ENCODE measurements at places on chromosomes 5 and 9.

DNA sequence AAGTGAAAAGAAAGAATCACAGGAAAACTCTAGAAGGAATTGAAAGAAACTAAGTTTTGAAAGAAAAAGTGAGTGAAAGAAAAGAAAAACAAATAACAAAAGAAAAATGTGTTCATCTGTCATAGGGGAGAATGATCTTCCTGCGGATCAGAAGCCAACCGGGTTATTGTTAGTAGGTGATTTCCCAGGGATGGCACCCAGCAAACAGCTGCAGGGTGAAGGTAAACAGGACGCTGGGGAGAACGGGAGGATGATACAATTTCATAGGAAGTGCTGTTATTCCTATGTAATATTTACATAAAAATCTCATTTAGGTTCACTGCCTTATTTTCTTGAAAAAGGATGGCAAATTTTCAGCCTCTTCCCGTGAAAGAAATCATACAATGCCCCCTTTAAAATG lies 72.4 kb upstream of the LHFPL2 start:
- no peak for DNase-seq

- no peak for DNase-seq
These were observed 316.7 kb downstream of the SLIT3 start for GRCh38 chr5:168984135-168984675.

DNA sequence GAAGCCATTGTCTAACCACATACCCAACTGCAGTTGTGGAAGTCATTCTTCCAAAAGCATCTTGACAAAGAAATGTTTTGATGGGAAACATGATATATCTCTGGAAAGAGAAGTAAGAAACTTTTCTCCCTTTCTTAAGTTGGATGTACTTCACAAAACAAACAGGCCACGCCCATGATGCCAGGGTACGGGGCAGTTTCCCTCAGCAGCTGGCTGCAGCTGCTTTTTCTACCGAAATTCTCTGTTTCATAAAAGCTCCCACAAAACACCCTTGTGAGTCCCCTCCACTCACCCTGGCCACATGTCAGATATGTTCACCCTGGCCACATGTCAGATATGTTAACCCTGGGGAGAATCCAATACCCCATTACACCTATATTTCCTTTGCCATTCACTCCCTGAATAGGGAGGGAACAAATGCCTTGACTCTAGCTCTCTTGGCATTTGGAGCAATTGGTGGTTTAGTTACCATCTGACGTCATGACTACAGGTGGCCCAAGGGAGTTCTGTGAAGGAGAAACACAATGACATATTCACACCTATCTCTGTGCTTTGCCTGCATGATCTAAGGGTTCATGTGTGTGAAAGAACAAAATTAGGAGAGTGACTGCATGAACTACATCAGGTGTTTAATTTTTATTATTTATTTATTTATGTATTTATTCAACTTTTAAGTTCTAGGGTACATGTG lies 103.0 kb downstream of the AOPEP start:
- DNase-seq, result no peak

DNA sequence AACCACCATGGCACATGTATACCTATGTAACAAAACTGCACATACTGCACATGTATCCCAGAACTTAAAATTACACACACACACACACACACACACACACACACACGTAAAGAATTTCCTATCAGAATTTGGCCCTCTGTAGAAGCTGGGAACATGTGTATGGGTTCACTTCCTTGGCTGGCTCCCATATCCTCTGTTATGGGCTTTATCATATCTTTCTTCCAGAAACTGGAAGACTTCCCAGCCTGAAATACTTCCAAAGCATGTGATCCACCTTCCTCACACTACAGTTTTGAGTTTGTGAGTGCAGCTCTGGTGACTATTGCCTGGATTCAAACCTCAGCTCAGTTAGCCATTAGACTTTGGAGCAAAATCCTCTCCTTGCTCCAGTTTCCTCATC lies 78.6 kb upstream of the GDNF start:
- DNase-seq, result peak; percentile 38

DNA sequence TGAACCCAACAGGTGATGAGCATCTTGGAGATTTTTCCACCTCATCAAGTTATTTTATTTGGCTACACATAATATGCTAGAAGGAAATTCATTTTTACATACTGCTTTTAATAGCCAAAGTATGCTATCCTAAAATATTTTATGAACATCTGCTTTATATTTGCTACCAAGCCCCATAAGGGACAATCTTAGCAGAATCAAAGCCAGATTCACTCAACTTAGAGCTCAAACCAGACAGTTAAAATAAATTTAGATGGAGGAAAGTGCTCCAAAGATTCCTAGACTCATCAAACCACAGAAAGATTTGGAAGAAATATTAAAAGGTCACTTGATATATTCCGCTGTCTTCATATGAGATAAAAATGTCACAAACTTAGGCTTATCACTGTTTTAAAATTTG lies 637.1 kb upstream of the CCNG1 start:
- no peak for DNase-seq

- no peak for DNase-seq
These were observed 2.0 kb upstream of the F2RL2 start for GRCh38 chr5:76625087-76625815.

DNA sequence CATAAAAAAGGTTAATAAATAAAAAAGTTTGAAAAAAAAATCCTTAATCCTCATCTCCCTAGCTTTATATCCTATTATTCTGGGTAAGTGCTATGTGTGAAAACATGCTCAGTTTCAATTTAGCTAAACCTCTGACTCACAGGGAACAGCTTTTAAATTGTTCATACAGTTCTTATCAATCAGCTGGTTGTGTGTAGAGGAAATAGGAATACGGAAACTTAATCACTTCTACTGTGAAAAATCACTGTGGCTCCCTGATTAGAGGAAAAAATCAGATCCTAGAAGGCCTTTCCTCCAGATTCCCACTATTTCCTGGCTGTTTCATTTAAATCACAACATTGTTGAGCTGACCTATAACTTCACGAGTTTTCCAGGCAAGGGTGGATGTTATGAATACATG lies 120.5 kb downstream of the MARCHF3 start:
- DNase-seq, result no peak

GRCh38 chr5:104088876-104089778 lies 526.5 kb upstream of the NUDT12 start:
- peak; percentile 49 for DNase-seq

DNA sequence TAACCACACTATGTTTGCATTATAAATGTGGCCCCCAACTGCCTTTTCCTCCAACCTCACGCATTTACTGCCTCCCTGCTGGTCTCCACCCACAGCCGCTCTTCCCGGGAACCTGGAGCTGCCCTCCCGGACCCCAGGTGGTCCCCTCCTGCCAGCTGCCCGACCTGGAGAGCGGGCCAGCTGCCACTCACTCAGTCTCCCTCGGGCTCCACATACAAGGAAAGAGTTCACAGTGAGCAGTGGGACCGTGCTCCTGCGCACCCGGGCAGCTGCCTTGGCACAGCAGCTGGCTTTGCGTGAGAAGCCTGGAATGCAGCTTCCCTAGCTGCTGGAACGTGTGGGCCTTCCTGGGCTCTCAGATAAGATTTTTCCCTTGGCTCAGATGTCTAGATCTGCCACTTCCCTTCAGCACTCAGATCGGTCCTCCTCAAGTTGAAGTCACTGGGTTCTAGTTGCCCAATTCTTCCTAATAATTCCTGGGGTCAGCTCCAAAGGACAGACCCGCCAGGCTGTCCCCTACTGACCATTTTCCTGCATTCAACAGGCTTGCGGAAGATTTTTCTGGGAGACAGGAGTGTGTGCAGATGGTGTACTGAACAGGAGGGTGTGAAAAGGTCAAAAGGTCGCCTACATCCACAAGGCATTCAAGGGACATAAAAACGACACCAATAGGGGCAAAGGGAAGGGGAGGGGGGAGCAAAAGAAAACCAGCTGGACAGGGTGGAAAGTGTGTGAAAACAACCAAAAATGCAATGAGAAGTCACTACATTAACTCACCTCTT lies 69.1 kb downstream of the MYO10 start:
- no peak for DNase-seq

GRCh38 chr9:121930956-121931355 lies 162.2 kb downstream of the TTLL11 start:
- DNase-seq, result no peak

DNA sequence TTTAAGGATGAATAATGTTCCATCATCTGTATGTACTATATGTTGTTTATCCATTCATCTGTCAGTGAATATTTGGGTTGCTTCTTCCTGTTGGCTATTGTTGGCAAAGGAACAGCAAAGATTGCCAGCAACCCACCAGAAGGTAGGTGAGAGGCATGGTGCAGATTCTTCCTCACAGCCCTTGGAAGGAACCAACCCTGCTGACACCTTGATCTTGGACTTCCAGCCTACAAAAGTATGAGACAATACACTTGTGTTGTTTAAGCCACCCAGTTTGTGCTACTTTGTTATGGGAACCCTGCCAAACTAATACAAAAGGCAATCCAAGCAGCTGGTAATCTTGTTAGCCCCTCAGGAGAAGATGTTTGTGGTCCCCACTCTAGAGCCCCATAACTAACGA lies 122.0 kb downstream of the CARTPT start:
- no peak for DNase-seq

DNA sequence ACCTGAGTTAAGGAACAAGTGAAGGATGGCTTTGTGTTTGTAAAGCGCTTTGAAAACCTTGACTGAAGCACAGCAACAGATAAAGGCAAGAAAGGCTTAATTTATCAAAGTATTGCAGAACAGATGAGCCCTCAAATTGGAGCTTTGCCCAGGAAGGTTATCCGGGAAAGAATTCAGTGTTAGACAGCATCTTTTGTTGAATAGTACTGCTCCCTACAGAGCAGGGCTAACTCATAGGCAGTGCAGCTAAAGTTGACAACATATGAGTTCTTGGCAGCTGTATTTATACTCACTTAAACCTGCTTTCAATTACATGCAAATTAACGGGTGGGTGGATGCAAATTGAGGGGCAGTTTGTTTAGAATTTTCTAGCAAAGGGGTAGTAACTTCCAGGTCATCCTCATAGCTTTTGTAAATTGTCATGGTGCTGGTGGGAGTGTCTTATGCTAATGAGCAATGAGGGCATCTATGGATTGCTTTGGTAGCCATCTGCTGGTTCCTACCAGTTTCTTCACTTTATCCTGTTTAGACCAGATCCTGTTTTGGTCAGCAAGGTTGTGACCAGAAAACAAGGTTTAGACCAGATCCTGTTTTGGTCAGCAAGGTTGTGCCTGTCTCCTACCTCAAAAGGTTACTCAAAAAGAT lies 105.8 kb downstream of the GDA start:
- no peak for DNase-seq

- no peak for DNase-seq
These were observed 68.7 kb upstream of the TAF11L2 start for GRCh38 chr5:17429353-17429752.

DNA sequence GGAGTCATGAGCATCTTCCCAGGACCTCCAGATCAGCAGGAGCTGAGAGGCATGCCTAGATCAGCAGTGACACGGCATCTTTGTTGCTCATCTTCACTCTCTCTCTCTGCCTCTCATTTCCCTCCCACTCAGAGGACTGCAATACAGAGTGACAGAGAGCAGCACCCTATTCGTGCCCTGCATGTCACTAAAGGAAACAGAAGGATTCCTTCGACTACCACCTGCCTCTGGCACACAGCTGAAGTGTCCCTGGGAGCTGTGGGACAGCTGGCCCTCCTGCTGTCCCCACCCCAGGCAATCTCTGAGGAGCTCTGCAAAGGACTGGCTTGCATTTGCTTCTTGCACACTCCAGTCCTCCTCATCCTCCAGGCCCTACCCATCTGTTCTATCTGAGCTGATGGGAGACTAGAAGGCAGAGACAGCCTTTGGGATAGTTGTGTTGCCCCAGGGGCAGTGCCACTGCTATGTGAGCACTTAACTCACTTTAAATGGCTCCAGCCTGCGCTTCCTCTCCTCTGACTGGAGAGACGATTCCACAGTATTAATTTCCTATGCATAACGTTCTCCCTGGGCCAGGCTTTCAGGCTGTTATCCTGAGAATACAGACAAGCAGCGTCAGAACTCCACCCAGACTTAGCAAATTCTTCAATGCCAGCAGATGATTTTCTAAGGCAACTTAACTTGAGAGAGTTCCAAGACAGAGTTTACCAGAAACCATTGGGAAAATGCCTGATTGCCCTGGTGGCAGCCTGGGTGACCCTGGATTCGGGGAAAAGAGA lies 167.6 kb upstream of the MAP1B start:
- DNase-seq, result no peak

GRCh38 chr5:142683881-142684505 lies 1.9 kb downstream of the FGF1 start:
- DNase-seq, result no peak

- no peak for DNase-seq
These were observed 229.9 kb downstream of the SPOCK1 start for GRCh38 chr5:137269274-137269673.

- no peak for DNase-seq
These were observed 3.2 kb downstream of the OTP start for GRCh38 chr5:77635067-77635916.

DNA sequence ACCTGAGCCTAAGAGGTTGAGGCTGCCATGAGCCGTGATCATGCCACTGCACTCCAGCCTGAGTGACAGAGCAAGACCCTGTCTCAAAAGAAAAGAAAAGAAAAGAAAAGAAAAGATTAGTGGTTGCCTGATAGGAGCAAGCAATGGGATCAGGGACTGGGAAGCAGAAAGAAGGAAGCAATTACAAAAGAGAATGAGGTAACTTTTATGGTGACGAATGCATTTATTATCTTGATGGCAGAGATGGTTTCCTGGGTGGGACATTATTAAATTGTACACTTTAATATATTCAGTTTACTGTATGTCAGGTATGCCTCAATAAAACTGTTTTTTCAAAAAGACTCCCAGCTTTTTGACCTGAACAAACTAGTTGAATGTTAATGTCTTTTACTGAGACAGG lies 7.5 kb upstream of the PFDN1 start:
- no peak for DNase-seq

DNA sequence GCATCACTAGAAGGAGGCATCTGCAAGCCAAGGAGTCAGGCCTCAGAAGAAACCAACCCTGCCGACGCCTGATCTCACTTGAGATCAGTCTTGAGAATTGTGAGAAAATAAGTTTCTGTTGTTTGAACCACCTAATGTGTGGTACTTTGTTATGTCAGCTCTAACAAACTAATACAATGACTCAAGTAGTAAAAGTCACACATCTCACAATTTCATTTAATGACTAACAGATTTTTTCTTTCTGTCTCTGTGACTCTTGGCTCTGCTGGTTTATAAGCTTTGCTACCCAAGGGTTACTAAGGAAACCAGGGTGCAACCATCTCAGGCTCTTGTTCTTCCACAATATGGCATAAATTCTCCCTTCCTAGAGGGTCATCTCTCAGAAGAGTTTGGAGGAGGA lies 315.8 kb upstream of the GRAMD2B start:
- DNase-seq, result peak; percentile 11

DNA sequence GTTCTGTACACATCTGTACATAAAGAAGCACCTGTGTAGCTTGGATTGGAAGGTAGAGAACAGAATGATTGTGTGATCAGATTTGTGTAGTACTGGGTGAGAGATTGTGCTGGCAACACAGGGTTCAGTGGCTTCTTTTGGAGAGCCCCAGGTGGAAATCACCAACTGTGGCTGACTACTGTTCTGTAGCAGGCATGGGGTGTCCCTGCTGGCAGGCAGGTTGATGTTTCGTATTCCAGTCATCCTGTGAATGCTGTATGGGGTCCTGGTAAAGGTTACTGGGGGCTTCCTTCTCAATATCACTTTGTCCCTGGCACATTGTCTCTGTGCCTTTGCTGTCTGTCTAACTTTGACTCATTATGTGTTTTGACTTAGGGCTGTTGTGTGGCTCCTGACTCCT lies 5.3 kb downstream of the ASPN start:
- no peak for DNase-seq

- DNase-seq, result no peak
These were observed 107.2 kb upstream of the STC2 start for GRCh38 chr5:173435447-173435846.
